ENCODE measurements at places on chromosomes 7 and 10. TPM values are rescaled to one million over a fixed set of nuclear protein-coding genes. Genes with fewer than 3 reads are reported as not detected.

HOXA13 gene
- total RNA-seq: not detected

- no peak for DNase-seq
Observed at GRCh38 chr7:30019960-30020359, 6.5 kb downstream of the FKBP14 start.

DNA sequence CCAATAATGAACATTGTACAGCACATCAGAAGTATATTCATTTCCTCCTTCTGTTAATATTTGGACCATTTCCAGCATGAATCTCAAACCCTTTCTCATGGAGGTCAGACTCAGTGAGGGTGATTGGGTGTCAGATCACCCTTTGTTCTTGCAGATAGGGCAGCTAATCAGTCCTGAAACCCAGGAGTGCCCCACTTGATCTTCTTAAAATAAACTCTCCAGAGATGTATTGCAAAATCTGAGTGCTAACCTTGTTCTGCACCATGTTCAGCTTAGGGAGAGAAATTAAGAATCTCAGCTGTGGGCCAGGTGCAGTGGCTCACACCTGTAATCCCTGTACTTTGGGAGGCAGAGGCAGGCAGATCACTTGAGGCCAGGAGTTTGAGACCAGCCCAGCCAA lies 869.4 kb downstream of the TYW1 start:
- DNase-seq: no peak

DNA sequence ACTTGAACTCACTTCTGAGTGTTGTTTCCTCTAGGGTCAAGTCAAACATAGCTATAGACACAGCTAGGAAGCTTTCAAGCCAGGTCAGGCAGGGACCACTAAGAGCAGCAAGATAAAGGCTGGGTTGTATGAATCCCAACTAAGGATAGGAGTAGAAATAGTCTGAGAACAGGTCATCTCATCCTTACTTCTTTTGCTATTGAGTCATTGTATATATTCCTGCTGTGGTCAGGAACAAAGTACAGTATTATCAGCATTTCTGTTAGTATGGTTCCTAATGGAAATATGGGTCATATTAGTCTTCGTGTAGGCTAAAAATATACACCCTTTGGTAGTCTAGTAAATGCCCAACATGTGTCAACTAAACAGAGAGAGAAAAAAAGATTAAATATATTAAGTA lies 145.3 kb downstream of the BTAF1 start:
- DNase-seq: no peak

DNA sequence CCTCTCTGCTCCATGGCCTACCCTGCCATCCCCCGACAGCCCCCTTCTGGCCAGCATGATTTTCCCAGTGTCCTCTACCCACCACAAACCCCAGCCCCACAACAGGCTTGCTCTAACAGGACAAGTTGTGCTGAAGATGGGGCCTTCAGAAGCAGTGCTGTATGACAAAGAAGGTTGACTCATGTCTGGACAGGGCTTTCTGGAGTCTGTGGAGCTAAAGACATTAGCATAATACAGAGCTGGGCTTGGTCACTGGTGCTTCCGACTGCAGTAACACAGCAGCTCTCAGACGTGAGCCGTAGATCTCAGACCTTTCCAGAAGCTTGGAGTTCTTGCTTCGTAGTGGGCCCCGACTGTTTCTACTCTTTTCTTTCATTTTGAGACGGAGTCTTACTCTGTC lies 100.5 kb downstream of the GTF2IRD1 start:
- no peak for DNase-seq

DNA sequence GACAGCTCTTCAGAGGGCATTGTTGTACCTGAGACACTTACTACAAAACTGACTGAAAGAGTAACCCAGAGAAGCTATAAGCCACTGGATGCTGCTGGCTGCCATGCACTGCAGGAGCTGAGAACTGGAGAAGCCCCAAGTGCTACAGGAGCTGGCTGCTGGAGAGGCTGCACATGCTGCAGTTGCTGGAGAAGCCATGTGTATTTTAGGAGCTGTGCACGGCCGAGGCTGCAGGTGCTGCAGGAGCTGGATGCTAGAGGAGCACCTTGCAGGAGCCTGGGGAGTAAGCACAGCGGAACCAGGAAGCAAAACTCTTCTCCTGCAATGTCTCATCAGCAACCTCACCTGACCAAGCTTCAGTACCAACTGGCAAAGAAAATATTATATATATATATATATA lies 45.5 kb downstream of the STEAP1B start:
- no peak for DNase-seq

DNA sequence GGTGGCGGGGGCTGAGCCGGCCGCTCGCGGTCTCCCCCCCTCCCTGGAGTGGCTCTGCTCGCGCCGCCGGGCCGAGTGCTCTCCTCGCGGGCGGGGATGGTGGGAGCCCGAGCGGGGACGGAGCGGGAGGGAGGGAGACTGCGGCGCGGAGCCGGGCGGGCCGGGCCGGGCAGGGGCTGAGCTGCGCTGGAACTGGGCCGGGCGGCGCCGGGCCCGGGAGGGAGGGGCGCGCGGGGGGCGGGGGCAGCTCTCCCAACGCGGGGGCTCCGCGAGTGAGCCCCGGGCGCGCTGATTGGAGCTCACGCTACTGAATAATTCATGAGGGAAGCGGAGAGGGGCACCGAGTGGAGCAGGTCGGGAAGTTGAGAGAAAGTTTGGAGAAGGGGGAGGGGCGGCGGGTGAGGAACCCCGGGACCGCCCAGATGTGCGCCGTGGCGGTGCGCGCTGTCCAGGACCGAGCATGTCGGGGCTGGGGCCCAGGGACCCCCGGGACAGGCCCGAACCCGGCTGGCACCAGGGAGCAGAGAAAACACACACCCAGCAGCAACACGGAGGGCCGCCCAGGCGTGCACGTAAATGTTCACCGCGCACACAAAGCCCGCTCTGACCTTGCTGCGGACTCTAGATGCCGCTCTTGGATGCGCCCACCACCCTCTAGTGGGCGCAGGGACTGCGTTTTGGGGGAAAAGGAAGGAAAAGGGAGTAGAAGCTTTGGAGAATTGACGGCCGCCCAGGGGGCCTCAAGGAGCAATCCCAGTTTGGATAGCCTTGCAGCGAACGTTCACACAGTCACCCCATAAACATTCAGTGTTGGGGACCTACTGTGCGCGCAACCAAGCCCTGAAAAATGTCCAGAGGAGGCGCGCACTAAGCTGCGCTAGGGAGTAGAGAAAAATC lies at the start of gene EPHB4:
Gene EPHB4 (minus strand): TSS at position 194 of the 897 bp plus-strand sequence. CDS start 493 bp downstream, outside the sequence.
- DNase-seq: peak; percentile 84

Measured in progenitor cell of endocrine pancreas (in vitro differentiated cells).